HuH-7 (cell line): ENCODE measurements at places on chromosomes 13 and 19.

- no peak for DNase-seq
These were observed 211.5 kb downstream of the LMO7 start for GRCh38 chr13:75847588-75847987.

GRCh38 chr19:10520652-10521318 is 3.5 kb upstream of the S1PR5 start:
- DNase-seq = no peak

DNA sequence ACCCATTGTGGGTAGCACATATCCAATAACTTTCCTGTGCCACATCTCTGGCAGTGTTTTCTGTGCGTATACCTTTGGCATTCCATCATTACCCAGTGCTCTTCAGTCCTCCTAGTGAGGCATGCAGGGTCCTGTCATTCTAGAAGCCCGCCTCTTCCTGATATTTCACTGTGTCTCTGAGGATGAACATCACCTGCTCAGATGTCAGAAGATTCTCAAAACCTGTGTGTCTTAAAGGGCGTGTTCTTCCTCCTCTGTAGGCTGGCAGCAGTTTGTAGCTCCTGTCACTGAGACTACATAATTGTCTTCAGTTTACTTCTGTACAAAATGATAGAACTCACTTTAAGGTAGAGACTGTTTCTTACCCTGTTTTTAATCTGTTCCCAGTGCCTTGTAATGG is 56.9 kb upstream of the TEX29 start:
- no peak for DNase-seq

- DNase-seq = no peak
These were observed 28.6 kb upstream of the EID2 start for GRCh38 chr19:39568604-39569003.

DNA sequence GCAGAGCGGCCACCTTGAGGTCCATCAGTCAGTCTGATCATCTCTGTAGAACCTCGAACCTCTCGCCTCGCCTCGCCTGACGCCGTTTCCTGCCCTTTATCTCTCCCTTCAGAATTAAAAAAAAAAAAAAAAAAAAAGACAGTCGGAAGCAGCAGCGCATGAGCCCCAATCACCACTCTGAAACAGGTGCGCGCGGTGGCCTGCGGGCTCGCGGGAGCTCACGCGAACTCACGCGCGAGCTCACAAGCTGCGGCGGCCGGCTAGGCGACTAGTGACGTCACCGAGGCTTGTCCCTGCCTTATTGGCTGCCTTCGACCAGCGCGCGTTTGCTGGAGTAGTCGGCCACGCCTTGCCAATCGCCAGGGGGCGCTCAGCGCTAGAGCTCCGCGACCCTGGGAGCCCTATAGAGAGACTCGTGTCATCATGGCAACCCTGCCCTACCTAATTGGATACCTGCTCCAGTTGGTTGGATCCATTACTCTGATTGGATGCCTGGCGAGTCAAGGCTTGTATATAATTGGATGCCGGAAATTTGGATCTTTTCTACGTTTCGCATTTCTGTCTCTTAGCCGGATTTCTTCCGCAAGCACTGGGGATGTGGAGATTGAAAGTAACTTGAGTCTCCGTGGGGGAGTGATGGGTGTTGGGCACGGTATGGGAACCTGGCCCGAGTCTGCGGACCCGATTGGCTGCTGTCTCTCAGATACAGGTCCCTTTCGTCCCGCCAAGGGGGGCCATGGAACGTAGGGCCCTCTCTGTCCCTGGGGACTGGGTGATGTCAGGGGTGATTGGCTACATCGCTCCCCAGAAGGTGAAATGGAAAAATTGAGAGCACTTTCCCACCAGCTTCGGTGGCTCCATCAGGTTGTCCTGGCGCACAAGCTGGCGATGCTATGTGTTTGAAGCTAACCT is 31.6 kb downstream of the SYT3 start:
- no peak for DNase-seq

DNA sequence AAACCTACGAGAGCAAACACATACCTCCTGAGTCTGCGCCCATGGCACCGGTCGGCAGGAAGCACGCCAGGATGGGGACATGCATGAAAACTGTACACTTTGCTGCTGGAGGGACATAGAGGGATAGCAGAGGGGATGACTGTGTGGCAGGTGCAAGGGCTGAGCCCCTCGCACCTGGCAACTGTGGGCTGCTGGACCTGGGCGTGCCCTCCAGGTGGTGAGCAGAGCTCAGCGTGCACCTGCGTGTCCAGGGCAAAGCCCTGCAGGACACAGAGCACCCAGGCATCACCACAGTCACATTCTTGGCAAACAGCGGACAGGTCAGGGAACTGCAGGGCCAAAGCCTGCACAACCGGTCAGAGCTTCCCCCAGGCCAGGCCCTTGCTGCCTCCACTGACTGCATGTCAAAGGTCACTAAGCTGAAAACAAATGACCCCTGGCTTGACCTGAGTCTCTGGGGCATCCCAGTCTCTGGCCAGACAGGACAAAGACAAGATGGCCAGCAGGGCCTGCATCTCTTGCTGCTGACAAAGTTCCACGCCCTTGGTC is 9.0 kb upstream of the ISYNA1 start:
- DNase-seq = no peak
